SK-MEL-5 (cell line): ENCODE measurements at places on chromosomes 7 and 10.

GRCh38 chr7:29809533-29810155 is 3.3 kb downstream of the WIPF3 start:
- DNase-seq = no peak

- peak; percentile 60 for DNase-seq
Measured at GRCh38 chr7:43584195-43584586, 1.3 kb downstream of the STK17A start.

GRCh38 chr10:96077156-96077555 is 33.8 kb downstream of the CCNJ start:
- DNase-seq = no peak

DNA sequence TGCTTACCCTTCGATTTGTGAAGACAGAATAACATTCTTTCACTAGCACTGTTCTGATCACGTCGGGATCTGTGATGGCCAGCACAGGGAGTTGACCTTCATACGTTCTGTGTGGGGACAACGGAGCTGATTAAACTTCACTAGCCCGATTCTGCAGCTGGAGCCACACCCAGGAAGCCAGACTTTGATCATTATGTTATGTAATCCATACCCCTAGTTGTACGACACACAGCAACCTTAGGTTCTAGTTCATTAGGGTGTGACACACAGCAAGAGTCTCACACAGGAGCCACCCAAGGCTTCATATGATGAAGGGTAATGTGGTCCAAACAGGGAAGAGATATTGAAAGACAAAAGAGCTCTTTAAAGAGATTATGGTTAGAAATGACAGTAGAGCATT is 7.2 kb downstream of the CYP3A5 start:
- DNase-seq = no peak

DNA sequence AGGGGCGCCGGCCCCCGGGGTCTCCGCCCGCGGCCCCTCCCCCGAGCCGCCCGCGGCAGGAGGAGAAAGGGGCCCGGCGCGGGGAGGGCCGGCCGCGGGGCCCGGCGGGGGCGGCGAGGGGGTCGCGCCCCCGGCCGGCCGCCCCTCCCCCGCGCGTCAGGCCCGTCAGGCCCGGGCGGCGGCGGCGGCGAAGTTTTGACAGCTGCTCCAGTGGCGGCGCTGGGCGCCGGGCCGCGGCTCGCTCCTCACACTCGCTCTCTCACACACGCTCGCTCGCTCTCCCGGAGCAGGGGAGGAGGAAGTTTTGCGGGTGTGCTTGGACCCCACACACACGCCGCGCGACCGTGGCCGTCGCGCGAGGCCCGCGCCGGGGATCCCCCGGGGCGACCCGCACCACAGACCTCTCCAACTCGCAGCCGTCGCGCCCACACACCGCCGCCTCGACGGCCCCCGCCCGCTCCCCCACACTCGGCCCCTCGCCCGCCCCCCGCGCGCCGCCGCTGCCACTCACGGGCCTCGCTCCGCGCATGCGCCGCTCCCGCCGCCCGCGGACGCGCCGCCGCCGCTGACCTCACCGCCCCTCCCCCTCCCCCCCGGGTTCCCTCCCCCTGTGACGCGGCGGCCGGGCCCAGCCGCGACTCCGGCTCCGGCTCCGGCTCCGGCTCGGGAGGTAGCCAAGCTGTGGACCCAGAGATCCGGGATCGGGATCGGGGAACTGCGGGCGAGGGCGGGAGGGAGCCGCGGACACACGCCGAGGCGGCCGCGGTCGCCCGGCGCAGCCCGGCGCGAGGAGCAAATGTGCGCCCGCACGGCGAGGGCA is 518 bp upstream of the KMT2C start:
- DNase-seq = peak; percentile 94

DNA sequence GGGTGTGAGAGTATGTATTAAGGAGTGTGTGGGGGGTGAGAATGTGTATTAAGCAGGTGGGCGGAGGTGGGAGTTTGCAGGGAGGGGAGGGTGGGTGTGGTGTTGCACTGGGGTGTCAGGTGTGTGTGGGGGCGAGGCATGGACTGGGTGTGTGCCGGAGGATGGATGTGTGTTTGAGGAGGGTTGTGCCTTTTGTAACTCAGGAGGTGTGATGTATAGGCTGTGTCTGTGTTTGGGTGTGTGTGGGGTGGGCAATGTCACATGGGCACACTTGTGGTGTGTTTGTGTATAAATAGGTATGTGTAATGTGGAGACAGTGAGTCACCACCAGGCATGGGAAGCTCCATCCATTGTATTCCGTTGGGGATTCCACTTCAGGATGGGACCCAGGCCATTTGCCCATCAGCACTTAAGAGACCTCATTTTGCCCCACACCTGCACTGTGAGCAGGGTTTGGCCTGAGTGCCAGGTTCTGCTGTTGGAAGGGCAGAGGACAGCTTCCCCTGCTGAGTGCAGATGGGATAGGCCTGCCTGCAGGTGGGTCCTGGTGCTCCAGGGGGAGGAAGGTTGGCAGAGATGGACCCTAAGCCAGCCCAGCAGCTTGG is 5.8 kb downstream of the UNC5B start:
- no peak for DNase-seq

- no peak for DNase-seq
Measured at GRCh38 chr10:95268438-95268837, 22.4 kb downstream of the PDLIM1 start.

- DNase-seq = no peak
Measured at GRCh38 chr10:56028298-56029132, 332.5 kb downstream of the ZWINT start.

GRCh38 chr10:20748551-20748950 is 148.6 kb downstream of the NEBL start:
- no peak for DNase-seq

GRCh38 chr10:123888751-123889150 is 2.9 kb downstream of the CPXM2 start:
- DNase-seq = no peak

- DNase-seq = no peak
Measured at GRCh38 chr10:3654980-3655379, 130.0 kb downstream of the KLF6 start.

- no peak for DNase-seq
Measured at GRCh38 chr10:90162271-90162853, 461.0 kb downstream of the KIF20B start.

DNA sequence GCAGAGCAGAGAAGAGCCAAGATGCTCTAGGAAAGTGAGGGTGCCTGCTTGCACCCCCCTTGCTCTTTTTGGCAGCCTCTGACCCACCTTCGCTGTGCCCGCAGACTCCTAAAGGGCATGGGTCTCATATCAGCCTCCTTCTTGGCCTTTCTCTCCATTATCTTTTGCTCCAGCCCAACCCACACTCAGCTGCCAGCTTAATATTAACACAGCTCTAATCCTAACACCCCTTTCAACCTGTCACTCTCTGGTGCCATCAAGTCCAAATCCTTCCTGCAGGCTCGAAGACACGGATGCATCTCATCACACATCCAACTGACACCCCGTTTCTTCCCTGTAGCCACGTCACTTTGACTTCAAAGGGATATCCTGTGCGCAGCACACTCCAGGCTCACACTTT is 171.6 kb upstream of the AUTS2 start:
- no peak for DNase-seq

- DNase-seq = peak; percentile 30
Measured at GRCh38 chr10:17836942-17837341, 27.8 kb downstream of the MRC1 start.

DNA sequence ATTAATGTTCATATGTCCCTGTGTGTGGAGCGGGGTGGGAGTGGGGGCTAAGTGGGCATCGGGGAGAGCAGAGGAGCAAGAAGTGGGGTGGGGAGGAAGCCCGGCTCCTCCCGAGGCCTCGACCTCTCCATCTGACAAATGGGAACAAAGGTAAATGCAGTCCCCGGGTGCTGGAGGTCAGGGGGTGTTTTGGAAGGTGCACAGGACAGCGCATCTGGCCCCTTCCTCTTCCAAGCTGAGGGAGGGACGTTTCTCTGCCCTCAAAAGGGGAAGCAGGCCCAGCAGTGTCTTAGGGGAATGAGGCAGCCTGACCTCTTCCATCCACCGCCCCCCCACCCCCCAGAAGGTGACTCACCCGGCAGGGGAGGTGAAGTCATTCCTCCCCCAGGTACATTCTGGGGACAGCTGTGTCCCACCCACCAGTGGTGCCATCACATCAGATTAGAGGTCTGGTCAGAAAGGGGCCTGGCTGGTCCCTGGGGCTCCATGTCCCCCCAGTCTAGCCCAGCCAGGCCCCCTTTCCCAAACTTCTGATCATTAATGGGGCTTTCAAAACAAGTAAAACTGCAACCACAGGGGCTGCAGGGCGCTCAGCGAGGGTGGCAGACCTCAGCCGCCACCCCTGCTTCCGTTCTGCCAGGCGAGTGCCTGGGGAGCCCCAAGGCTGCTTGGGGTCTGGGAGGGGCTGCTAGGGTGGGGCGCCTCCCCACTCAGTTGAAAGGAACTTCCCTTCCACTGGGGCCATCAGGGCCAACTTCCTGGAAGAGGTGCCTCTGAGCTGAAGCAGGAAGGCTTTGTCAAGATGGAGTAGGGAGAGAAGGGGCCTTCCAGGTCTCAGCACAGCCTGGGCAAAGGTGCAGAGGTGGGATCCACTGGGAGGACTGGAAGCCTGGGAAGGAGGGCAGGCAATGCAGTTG is 10.8 kb downstream of the LFNG start:
- no peak for DNase-seq

- no peak for DNase-seq
Measured at GRCh38 chr7:80719261-80719660, 80.8 kb downstream of the CD36 start.

DNA sequence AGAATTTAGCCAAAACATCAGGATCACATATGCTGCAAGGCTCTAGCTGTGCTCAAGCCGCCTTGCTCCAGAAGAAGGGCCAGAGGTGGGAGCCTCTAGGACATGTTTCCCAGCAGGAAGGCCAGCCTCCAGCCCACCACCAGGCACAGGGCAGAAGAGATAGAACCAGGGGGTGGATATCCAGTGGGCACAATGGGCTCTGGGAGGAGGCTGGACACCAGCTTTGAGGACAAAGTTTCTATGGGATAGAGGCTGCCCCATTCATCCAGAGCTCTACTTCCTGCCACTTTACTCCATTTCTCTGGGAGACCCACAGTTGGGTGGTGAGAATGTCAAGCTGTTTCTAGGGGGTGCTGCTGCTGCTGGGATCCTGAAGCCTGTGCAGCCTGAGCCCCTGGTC is 77.1 kb downstream of the ARHGAP22 start:
- DNase-seq = no peak

DNA sequence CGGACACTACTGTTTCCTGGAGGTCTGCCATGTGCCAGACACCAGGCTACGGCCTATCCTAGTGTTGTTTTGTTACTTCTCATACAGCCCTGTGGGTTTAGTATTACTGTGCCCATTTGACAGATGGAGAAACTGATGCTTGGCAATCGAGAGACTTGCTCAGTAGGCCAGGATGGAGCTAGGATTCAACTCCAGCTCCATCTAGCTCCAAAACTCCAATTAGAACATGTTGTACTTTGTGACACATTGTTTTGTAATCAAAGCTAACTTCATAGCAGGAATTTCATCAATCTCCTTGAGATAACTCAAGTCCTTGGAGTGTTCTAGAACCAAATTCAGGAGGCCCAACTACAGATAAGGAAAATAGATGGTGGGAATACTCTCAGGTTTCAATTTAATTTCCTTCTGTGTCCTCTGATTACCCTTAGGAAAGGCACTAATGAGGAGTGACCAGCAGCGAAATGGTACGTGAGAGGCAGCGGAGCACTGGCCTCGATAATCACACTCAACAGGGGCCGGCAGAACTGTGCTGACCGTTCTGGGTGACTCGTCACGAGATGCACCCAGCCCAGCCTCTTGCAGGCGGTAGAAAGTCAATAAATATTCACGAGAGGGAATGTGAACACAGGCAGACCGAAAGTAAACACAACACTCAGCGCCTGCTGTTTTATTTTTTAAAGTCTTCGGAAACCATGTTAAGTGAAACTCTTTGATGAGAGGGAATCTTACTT is 269.6 kb upstream of the NEBL start:
- no peak for DNase-seq

GRCh38 chr10:124323806-124324205 is 94.9 kb downstream of the OAT start:
- DNase-seq = no peak

- no peak for DNase-seq
Measured at GRCh38 chr10:76086170-76086760, 654.8 kb downstream of the LRMDA start.

DNA sequence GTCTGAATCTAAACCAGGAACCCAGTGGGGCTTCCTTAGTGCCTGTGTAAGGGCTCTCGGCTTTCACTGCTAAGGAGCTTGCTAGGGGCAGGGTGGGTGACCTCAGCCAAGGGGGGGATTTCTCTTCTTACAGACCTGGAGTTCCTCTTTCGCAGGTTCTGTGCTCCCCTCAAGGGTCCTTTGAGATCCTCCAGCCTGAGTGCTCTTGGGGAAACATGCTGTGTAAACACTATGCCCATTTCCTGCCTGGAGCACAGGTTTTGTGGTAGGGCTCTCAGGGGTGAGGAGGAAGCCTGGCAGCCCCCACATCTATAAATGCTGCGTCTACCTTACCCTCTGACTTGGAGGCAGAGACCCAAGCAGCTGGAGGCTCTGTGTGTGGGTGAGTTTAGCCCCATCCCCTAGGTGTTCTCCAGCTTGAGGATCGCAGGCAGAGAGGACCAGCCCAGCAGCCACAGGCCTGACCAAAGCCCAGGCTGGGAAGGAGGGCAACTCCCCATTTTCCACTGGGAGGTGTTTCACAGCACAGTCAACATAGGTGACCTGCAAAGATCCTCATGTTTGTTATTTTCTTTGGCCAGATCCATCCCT is at the start of gene SFTPA1:
SFTPA1 (plus strand) TSS at position 339 of the 591 bp plus-strand sequence. CDS start 887 bp downstream, outside the sequence.
- no peak for DNase-seq

DNA sequence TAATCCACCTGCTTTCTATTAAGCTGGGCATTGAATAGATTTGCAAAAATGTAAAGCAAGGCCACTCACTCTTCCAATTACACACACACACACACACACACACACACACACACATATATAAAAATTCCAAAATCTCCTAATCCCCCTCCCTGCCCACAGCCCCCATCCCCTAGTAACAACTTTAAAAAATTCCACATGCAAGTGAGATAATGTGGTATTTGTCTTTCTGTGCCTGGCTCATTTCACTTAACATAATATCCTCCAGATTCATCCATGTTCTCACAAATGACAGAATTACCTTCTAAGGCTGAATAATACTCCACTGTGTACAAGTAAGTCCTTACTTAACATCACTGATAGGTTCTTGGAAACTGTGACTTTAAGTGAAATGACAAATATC is 24.2 kb downstream of the SH2D4B start:
- no peak for DNase-seq

DNA sequence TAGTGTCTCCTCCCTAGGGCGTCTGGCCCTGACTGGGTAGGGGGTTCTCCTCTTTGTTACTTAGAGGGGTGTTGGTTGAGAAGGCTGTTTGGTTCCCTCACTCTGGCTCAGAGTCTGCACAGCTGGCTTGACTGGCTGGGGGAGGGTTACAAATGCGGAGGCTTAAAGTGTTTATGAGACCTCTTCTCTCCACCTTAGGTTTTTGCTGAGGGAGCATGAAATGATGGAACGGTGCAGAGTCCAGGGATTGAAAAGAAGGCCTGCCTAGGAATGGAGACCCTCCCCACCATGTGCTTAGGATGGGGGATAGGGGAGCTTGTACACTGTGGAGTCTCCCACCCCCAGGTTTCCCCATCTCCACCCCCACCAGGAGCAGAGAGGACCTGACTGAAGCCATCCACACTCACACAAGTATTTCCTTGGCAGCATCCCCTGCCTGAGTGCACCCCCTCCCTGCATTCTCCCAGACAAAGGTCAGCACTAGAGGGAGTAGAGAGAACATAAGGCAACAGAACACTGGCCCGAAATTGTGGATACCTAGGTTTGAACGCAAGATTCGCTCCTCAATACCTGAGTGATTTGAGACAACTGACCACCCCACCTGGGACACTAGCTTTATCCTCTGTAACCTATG is 1.7 kb upstream of the LDB1 start:
- peak; percentile 17 for DNase-seq

GRCh38 chr10:96513305-96513697 is 425 bp downstream of the TLL2 start:
- DNase-seq = no peak
